ENCODE measurements at places on chromosomes 11 and 22.
A peak's percentile ranks its signal among the peaks of the same experiment; 100 is the strongest.

GRCh38 chr22:20566420-20567260 lies 59.2 kb downstream of the MED15 start:
- DNase-seq, result no peak

- no peak for DNase-seq
Observed at GRCh38 chr11:132257871-132258270, 887.5 kb downstream of the NTM start.

- DNase-seq, result no peak
Observed at GRCh38 chr11:133726542-133726941, 118.8 kb downstream of the SPATA19 start.

GRCh38 chr11:113724778-113725177 lies 18.7 kb upstream of the TMPRSS5 start:
- DNase-seq, result no peak

DNA sequence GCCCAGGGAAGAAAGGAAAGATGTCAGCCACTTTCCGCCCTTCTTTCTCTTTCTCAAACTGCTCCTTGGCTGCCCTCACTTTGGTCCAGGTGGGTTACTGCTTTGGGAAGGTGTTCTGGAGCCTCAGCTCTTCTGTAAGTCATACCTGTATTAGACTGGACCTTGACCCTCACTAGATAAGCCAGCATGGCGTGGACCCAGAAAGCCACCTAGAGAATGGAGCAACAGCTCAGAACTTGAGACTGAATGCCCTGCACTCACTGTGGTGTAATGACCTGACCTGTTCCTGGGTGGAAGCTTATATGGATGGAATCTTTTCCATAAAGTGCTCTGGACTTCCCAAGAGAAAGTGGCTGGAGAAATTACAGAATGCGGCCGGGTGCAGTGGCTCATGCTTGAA lies 15.6 kb downstream of the ACP2 start:
- no peak for DNase-seq

DNA sequence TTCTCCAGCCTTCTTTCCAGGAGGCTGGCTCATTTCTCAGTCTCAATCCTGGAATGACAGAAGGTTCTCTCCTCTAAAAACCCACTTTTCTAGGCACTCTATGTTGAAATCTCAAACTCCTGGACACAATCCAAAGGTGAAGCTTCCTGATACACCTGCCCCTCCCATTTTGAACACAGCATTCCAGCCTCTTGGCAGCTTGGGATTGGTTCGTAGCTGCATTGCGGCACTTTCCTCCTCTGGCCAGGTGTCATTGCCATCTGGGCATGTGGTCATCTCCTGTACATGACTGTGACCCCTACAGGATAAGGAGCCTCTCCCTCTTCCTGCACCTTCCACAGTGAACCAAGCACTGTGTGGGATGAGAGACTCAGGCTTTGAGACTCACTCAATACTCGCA lies 230.2 kb upstream of the B3GAT1 start:
- DNase-seq, result no peak

- DNase-seq, result no peak
Observed at GRCh38 chr11:1598816-1599215, 722 bp upstream of the KRTAP5-2 start.

DNA sequence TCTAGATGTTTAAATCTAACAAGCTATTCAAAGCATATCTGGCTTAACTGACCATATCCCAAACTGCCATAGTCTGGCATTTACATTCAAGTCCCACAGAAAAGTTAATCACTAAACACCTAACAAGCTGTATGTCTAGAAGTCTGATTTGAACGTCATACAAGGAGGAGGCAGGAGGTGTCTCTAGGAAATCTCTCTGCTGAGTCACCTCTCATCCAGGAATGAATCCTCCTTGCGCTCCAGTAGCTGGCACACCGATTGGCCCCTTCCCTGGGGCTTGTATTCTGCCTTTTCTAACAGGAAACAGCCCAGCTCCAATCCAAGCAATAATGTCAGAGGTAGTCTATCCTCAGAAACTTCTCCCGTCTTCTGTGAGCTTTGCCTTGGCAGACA lies 31.8 kb downstream of the FEZ1 start:
- DNase-seq, result no peak

GRCh38 chr11:111095327-111095726 lies 150.2 kb upstream of the POU2AF2 start:
- DNase-seq, result no peak

GRCh38 chr22:33539902-33540751 lies 380.1 kb downstream of the LARGE1 start:
- DNase-seq, result no peak

- peak; percentile 16 for DNase-seq
Observed at GRCh38 chr11:104073950-104074705, 37.7 kb downstream of the DDI1 start.

DNA sequence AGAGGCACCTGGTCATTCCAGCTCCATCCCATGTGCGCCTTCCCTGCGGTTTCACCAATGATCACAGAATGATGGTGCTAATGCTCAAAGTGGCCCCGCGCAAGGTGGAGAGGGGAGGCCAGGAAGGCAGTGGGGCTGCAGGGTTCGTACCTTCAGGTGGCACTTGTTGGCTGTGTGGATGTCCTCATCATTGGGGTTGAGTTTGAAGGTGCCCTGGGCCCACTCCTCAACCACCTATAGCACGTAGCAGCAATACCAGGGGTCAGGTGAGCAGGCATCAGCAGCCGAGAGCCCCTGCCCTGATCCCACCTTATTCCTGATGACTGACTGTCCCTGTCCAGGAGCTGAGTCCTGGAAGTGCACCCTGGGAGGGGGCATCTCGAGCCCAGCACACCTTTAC lies 20.6 kb upstream of the DRICH1 start:
- DNase-seq, result no peak

DNA sequence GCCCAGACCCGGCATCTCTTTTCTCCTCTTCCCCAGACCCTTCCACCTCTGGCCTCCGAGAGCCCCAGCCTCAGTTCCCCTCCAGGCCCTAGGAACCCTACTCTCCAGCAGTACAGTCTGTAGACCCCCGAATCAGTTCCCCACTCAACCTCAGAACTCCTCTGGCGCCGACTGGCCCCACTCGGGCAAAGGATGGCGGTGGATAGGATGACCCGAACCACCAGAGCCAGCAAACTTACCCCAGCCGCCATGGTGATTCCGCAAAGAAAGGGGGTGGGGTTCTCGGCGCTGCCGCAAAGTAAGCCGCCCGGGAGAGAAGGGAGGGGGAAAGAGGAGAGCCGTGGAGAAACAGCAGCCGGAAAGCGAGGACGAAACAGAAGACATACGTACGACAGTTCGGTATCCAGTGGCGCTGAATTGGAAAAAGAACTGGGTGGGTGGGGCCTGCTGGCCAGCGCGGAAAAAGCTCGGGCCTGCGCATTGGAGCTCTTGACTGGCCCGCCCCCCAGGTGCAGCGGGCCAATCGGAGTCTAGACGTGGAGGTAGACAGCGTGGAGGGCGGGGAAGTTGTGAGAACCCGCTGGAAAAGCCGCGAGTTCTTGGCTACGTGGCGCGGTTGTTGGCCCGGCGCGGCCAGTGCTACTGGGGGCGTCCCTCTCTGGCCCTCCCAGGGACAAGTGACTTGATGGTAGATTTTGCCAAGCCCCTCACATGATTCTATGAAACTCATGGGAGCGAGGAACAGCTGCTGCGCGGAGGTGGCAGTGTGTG lies at the start of gene EEF1G:
Gene EEF1G, minus strand, starts transcription at position 300 of the 771 bp plus-strand sequence. Its CDS starts 49 bp downstream, at position 251.
- DNase-seq, result peak; percentile 100

DNA sequence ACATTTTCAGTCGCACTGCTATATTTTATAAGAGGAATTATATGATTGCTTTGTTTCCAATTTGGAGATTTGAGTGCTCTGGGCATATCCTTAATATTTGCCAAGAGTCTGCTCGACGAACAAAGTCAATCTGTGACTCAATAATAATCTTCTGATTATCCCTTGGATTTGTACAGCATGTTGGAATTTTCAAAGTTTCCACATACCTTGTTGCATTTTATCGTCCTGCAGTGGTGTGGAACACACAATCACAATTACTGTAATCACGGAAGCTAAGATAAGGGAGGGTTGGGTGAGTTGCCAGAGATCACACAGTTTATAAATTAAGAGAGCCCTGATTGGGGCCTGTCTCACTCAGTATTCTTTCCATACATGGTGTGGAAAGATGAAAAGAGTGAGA lies 189.3 kb downstream of the GUCY1A2 start:
- DNase-seq, result no peak

- no peak for DNase-seq
Observed at GRCh38 chr11:73152861-73153483, 10.9 kb upstream of the FCHSD2 start.

GRCh38 chr11:22713336-22713735 lies 46.9 kb downstream of the GAS2 start:
- no peak for DNase-seq

DNA sequence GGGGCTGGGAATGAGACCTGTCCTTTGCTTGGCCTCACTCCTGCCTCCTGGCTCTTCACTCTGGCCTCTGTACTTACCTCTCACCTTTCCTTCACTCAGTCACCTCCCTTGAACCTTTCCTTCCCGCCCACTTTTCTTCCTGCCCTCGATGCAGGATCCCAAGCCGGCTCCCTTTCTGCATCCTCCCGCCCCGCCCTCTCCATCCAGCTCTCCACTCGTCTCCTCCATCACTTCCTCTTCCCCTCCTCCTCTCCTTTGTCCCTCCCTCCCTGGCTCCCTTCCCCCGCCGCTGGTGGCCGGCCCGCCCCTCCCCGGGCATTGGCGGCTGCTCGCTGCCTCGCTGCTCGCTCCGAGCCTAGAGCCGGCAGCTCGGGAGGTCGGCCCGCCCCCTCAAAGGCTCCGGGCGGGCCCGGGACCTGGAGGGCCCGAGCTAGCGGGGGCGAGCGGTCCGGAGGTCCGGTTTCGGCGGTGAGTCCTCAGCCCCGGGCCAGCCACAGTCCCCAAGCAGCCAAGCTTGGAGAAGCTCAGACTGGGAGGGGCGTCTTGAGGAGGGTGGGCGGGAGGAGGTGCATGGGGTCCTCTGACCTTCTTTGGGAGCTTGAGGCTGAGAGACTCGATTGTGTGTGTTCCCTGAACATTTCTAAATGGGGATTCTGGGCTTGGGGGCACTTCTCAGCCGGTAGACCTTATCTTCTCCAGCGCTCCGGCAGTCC lies 13.8 kb downstream of the PHLDB1 start:
- DNase-seq, result peak; percentile 94

DNA sequence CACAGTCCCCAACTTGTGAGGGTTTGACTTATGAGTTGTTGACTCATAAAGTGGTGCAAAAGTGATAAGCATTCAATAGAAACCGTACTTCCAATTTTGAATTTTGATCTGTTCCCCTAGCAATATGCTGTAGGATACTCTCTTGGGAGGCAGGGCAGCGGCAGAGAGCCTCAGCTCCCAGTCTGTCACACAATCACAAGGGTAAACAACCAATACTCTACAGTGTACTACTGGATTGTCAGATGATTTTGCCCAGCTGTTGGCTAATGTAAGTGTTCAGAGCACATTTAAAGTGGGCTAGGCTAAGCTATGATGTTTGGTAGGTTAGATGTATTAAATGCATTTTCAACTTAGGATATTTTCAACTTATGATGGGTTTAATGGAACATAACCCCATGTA lies 13.7 kb upstream of the NXPE2 start:
- DNase-seq, result no peak

GRCh38 chr11:134024420-134025081 lies 44.3 kb upstream of the JAM3 start:
- no peak for DNase-seq

DNA sequence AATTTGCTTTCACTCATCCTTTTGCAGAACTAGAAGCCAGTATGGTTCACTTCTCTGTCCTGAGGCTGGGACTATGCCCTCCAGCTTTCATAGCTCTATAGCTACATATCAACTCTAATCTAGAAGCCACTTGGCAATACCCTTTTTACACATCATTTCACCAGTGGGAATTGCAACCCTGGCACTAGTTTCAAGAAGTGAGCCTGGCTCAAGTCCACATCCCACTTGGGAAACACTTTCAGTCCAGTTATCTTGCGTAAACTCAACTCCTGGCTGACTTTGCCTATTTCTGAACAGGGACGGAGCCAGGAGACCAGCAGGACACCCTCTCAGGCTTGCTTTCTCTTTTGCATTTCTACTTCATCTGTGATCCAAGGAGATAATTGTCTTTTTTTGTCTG lies 19.9 kb upstream of the FAT3 start:
- DNase-seq, result no peak

GRCh38 chr11:83480251-83480650 lies 194.1 kb upstream of the CCDC90B start:
- no peak for DNase-seq

- DNase-seq, result no peak
Observed at GRCh38 chr11:129696309-129696989, 119.2 kb upstream of the TMEM45B start.

DNA sequence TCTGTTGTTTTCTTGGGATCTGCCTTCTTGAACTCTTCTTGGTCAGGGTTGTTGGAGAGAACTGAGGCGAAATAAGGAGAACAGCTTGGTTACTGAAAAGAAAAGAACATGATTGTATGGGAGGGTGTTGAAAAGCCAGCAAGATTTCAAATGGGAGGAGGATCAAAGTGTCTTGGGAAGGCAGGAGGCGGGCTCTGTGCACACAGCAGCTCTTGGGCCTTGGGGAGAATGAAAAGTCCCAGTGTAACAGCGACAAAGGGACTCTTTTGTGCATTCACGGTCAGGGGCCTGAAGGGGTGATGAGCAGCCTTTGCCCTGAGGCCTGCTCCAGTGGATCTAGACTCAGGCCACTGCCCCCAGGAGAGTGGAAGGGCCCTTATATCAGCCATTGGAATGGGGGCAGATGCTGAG lies 135.4 kb downstream of the ADAMTS15 start:
- DNase-seq, result no peak

DNA sequence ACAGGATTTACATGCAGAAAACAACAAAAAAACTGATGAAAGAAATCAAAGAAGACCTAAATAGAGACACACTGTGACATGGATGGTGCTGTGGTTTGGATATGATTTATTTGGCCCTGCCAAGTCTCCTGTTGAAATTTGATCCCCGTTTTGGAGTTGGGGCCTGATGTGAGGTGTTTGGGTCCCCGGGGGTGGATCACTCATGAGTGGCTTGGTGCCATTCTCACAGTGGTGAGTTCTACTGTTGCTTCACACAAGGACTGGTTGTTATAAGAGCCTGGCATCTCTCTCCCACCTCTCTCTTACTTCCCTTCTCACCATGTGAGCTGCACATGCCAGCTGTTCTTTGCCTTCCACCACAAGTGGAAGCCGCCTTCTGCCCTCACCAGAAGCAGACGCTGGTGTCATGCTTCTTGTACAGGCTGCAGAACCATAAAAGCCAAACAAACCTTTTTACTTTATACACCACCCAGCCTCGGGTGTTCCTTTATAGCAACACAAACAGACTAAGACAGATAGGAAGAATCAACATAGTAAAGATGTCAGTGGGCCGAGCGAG lies 7.8 kb upstream of the RTL6 start:
- DNase-seq, result no peak

- peak; percentile 46 for DNase-seq
Observed at GRCh38 chr11:114058871-114059277, 637 bp upstream of the ZBTB16 start.
